NCI-H774 (cell line): ENCODE measurements at places on chromosomes 13 and 19.

DNA sequence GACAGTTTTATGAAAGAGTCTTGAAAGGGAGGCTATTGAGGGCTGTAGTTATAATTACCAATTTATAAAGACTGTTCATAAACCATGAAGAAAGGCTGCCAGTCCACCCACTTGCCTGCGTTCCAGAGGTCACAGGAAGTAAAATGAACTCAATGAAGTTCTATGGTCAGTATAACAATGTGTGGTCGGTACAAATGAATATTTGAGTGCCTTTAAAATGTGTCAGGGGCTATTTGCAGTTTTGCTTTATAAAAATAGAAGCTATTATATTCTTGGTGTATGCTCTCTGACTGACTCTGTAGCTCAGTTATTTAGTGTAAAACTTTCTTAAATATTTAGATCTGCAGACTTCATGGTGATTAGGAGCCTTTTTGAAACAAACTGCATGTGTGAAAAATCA lies 47.0 kb downstream of the ESD start:
- DNase-seq = no peak

GRCh38 chr13:98490866-98491265 lies 86.0 kb downstream of the STK24 start:
- no peak for DNase-seq

DNA sequence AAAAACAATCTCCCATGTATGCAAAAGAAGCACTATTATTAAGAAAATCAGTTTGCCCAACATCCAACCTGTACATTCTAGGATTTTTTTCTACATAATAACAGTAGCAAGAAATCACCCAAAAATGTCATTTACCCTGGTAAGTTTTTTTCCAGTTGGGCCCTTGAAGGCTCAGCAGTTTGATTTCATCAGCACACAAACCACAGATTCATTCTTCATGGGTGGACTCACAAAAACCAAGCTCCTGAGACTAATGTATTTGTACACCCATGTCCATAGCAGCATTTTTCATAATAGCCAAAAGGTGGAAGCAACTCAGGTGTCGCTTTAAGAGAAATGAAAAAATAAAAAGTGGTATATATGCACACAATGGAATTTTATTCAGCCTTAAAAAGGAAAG lies 210.1 kb downstream of the TBC1D4 start:
- DNase-seq = no peak

GRCh38 chr19:19539698-19540063 lies 1.6 kb downstream of the CILP2 start:
- DNase-seq = no peak

DNA sequence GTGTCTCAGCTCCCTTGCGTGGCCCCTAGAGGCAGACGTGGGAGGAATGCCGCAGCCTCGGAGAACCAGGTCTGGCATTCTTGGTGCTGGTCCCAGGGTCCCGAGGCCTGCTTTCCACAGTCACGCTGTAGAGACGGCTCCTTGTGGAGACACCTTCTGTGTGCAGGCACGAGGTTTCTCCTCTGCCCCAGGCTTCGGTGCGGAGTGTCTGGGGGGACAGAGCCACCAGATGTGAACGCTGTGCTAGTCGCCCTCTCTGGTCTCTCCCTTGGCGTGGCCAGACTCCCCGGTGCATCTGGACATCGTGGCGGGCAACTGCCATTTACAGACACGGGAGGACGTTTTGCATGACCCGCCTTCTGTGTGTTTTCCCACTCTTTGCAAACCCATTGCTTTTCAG lies 7.5 kb upstream of the TMEM255B start:
- DNase-seq = no peak

GRCh38 chr19:18879579-18880373 lies 16.2 kb downstream of the CERS1 start:
- DNase-seq = peak; percentile 72

- no peak for DNase-seq
Measured at GRCh38 chr13:110319397-110319773, 12.3 kb downstream of the COL4A2 start.

GRCh38 chr19:50333737-50334617 lies 4.8 kb upstream of the KCNC3 start:
- peak; percentile 84 for DNase-seq
